Suprapubic skin (tissue), 4 donors: ENCODE measurements at places on chromosomes 13 and 19. TPM values are rescaled to one million over a fixed set of nuclear protein-coding genes. Genes with fewer than 3 reads are reported as not detected.

- no peak overlapping the region for H3K27ac ChIP-seq
- no peak for DNase-seq
- peaks cover 58% of the 10 kb centered on the region for H3K27me3 ChIP-seq
Observed at GRCh38 chr19:6593651-6594416, 2.9 kb upstream of the CD70 start.

DNA sequence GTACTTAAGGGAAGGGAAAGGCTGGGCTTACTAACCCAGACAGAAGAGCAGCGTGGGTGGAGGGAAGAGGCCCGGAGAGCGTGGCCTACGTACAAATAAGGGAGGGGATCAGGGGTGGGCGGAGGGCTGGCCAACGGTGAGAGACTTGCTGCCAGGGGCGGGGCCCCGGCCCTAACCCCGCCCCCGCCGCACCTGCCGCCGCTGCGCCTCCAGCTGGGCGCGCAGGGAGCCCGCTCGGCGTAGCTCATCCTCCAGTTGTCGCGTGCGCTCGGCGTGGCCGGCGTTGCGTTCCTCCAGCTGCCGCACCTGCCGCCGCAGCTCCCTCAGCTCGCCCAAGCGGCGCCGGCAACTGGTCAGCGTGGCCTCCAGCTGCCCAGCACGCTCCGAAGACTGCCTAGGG is 5.7 kb downstream of the HOOK2 start:
- peaks cover 11% of the 10 kb centered on the region for H3K4me1 ChIP-seq
- H3K27me3 ChIP-seq = no peaks in the 10 kb centered on the region
- no peak overlapping the region for H3K4me3 ChIP-seq
- no peak overlapping the region for H3K27ac ChIP-seq

GRCh38 chr19:6222884-6223283 is 56.9 kb downstream of the MLLT1 start:
- peaks cover 61% of the 10 kb centered on the region for H3K4me1 ChIP-seq
- DNase-seq = no peak
- no peak overlapping the region for H3K27ac ChIP-seq
- H3K27me3 ChIP-seq = no peaks in the 10 kb centered on the region

DNA sequence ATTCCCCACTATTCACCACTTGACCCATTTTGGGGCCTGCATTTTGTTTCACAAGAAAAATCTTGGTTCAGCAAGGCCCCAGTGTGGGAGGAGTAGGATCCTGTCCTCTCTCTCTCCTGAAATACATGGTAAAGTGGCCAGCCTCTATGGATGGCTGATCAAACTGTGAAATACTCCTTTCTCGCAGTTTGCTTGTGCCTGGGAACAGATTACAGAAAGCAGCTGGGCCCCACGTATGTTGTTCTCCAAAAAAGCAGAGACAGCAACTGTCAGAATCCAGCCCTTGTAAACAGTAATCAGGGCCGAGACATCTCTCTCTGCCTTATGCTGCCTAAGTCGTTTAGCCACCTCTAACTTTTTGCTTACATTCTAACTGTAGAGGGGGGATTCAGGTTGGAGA is 61.0 kb upstream of the RAP2A start:
- H3K36me3 ChIP-seq = peaks cover 26% of the 10 kb centered on the region
- H3K27ac ChIP-seq = no peak overlapping the region
- DNase-seq = no peak
- no peak overlapping the region for H3K4me3 ChIP-seq
- peaks cover 6% of the 10 kb centered on the region for H3K4me1 ChIP-seq
- no peaks in the 10 kb centered on the region for H3K27me3 ChIP-seq

DNA sequence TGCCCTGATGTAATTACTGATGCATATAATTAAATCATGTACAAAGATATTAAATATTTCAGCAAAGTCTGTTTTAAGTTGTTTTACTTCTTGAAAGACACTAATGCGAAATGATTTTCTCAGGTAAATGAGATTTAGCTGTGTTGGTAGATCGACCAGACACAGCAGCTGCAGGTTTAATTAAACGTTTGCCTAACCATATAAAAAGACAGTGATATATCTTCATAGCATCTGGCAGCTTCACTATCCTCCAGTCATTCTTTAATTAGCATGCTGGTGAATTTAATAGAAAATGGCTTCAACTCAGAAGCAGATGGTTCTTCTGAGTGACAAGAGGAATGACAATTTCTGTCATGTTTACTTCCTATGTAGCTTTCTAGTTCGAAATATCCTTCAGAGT is 69.3 kb downstream of the NHLRC3 start:
- H3K4me3 ChIP-seq = no peak overlapping the region
- H3K27me3 ChIP-seq = no peaks in the 10 kb centered on the region
- H3K4me1 ChIP-seq = no peaks in the 10 kb centered on the region
- H3K36me3 ChIP-seq = no peaks in the 10 kb centered on the region
- DNase-seq = no peak

DNA sequence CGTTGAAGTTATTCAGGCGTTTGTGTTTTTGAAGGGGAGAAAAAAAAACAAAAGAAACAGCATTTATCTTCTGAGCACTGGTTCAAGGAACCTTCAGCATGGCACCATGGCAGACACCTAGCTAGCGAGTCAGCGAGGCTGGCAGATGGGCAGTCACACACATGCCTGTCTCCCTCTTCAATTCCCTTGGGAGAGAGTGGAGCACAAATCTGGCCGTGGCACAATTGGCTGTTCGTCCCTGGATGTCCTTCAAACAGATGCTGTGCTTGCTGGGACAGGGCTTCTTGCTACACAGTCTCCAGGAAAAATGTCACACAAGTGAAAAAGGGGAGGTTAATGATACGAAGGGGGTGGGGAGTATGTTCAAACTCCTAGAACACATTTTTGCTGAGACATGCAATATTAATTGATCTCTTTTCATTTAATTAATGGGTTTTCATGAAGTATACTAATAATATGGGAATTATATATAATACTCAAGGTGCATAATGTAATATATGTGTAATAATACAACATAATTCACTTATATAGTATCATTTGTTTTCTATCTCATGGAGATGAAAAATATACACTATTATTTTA is 1674.5 kb upstream of the SLC10A2 start:
- DNase-seq = no peak
- H3K36me3 ChIP-seq = no peaks in the 10 kb centered on the region
- no peaks in the 10 kb centered on the region for H3K4me1 ChIP-seq
- no peak overlapping the region for H3K27ac ChIP-seq

Gene SLC6A16
- total RNA-seq = not detected

Gene ALOX5AP
- 5.1 TPM for total RNA-seq

Gene RFPL4AL1
- total RNA-seq = not detected
